ENCODE measurements at places on chromosomes 3 and 15.

GRCh38 chr15:42908538-42908937 lies 12.0 kb downstream of the TTBK2 start:
- DNase-seq: no peak

GRCh38 chr15:63530752-63531299 lies 26.4 kb downstream of the USP3 start:
- DNase-seq: no peak

DNA sequence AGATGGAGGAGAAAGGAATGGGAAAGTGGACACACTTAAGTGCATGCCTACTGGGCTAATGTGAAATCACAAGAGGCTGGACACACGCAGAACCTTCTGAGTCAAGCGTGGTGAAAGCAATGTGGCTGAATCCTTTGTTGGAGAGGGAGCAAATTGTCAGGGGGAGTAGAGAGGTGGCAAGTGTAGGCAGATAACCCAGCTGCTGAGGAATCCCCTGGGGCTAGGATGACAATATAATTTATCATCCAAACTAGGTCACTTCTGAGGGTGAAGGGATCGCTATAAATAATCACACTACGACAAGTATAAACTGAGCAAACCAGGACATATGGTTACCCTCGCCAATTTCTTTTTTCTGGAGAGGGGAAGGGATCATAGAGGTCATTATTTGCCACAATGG lies 28.7 kb downstream of the TAMM41 start:
- DNase-seq: no peak

- DNase-seq: no peak
These were observed 56.3 kb upstream of the CHD2 start for GRCh38 chr15:92843814-92844213.

- DNase-seq: no peak
These were observed 60.9 kb downstream of the ARNT2 start for GRCh38 chr15:80464951-80465625.

- DNase-seq: no peak
These were observed 150.0 kb upstream of the CHL1 start for GRCh38 chr3:46576-46975.

DNA sequence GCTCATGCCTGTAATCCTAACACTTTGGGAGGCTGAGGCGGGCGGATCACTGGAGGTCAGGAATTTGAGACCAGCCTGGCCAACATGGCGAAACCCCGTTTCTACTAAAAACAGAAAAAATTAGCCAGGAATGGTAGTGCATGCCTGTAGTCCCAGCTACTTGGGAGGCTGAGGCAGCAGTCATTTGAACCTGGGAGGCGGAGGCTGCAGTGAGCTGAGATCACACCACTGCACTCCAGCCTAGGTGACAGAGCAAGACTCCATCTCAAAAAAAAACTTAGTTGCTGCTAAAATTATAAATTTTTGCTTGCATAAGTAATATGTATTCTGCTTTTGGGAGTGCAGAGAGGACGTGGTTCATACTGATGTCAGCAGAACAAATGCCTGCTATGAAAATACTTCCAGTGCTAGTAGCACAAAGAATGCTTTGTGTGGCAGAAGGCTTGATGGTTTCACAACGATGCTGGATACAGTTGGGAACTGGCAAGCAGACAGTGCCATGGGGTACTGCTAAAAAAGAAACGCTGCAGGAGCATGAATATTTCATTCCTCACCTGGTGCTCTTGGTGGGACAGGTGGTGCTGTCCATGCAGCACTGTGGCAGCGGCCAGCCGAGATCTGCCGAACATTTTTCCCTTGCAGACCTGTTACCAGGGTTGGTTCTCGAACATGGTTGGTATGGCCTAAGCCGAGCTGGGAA lies 31.1 kb downstream of the FBXL22 start:
- no peak for DNase-seq

DNA sequence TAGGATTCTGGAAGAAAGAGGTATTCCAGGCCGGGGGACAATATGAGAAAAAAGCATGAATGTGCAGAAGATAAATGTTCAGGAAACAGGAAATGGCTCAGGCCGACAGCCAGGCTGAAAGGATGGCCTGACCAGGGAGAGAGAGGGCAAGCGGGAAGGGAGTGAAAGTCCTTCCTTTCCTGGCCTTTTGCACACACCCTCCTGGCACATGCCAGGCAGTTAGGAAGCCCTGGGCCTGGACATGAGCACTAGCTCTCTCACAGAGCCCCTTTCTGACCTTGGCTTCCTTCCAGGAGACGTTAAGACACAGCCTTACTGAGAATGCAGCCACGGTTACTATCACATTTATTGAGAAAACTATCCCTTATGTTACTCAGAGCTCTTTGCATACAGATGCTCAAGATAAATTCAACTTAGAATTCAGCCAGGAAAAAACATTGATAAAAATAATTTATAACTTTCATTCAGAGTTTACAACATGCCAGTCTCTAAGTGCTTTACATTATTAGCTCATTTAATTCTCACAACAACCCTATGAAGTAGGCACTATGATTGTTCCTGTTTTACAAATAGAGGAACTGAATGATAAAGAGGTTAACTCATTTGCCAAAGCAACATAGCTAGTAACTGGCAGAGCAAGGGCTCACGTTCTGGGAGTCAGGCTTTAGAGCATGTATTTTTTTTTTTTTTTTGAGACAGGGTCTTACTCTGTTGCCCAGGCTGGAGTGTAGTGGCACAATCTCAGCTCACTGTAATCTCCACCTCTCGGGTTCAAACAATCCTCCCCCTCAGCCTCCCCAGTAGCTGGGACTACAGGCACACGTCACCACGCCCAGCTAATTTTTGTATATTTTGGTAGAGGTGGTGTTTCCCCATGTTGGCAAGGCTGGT lies 39.4 kb upstream of the SMAD3 start:
- DNase-seq: no peak

- no peak for DNase-seq
These were observed 12.1 kb upstream of the THSD4 start for GRCh38 chr15:71103102-71103676.

DNA sequence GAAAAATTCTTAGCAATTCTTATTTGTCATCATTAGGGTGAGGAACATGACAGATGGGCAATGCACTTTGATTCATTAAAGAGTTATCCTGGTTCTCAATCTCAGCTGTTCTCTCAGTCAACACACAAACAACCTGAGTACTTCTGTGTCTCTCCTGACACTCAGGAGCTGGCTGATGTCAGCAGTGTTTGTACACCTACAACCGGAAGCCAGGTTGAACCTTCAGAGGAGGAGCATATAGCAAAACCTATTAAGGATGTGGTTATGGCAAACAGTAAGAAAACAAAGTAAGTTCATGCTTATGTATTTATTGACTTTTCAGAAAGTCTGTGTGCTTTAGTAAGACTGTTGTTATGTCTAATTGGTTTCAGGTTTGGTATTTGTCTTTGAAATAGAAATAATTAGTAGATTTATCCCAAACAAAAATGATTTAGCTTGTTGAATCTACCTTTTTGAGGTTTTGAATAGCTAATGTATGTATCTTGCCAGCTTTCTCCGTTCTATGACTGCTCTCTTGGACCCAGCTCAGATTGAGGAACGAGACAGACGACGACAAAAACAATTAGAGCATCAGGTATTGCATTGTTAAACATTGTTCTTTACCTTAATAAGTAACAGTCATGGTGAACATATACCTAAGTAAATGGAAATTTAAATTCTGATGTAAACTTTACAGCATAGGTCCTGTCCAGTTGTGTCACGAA lies 36.6 kb downstream of the CCDC66 start:
- DNase-seq: no peak

GRCh38 chr3:174365796-174366195 lies 493.3 kb upstream of the NAALADL2 start:
- no peak for DNase-seq

DNA sequence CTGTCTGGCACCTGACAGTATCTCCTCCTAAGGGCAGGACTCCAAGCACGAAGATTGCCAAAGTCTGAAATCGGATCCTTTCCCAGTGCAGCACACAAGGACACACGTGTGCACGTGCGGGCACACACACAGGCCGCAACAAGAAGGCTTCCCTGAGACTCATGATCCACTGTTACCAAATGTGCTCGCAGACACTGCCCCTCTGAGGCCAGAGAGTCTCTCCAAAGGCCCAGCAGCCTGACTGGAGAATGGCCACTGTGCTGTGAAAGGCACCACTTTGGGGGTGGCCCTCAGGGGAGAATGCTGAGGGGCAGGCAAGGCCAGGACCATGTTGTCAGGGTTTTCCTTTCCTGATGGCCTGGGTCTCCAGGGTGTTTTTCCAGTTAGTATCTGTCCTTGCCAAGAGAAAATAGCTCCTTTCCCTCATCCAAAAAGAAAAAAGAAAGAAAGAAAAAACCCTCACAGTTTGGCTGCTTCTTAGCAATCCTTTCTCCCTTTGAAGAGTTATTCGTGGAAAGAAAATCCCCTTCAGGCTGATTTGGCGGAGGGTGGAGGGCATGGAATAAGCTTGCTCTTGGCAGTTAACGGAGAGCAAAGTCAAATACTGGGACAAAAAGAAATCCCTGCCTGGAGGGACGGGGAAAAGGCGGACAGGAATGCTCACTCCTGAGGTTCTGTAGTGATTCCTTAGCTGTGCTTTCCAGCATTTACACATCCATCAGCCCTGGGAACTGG lies 112.2 kb upstream of the ETV5 start:
- DNase-seq: no peak

GRCh38 chr15:33980159-33980558 lies 11.9 kb downstream of the CHRM5 start:
- DNase-seq: no peak

GRCh38 chr15:34701536-34701935 lies 53.3 kb downstream of the GJD2 start:
- DNase-seq: no peak

GRCh38 chr3:39189959-39190269 lies 2.5 kb downstream of the XIRP1 start:
- DNase-seq: no peak

DNA sequence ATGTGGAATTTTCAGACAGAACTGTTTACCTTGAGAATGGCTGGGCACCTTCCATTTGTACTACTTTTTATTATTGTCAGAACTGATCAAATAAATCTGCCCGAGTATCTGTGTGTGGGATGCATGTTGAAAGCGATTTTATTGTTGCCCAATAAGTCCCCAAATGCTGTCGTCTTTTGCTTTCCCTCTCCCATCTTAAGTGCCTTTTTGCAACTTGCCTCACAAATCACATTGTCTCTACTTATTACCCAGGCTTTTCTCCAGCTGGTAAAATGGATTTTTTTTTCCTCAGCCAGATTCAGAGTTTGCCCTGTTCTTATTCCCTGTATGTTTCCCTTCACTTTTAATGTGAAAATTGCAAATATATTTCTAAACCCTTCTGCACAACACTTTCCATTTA lies 163.1 kb downstream of the CNTN4 start:
- no peak for DNase-seq

DNA sequence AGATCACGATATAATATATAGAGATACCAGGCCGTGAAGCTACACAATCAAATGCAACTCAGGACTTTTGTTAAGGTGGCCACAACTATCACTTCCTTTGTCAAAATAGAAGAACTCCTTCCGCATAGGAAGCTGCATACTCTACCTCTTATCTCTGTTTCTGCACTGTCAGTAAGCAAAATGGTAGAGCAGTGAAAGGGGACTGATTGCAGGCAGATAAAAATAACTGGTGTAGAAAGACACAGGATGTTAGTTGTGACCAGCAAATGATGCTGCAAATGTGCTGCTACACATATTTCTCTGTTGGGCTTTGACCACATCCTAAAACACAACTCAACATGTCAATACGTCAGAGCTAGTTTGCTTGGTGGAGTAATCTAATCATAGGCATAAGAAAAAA lies 16.3 kb upstream of the TRAT1 start:
- DNase-seq: no peak

- no peak for DNase-seq
These were observed 790 bp downstream of the LAMP3 start for GRCh38 chr3:183161552-183162336.

- no peak for DNase-seq
These were observed 198.8 kb upstream of the CTNNB1 start for GRCh38 chr3:41000471-41000870.

DNA sequence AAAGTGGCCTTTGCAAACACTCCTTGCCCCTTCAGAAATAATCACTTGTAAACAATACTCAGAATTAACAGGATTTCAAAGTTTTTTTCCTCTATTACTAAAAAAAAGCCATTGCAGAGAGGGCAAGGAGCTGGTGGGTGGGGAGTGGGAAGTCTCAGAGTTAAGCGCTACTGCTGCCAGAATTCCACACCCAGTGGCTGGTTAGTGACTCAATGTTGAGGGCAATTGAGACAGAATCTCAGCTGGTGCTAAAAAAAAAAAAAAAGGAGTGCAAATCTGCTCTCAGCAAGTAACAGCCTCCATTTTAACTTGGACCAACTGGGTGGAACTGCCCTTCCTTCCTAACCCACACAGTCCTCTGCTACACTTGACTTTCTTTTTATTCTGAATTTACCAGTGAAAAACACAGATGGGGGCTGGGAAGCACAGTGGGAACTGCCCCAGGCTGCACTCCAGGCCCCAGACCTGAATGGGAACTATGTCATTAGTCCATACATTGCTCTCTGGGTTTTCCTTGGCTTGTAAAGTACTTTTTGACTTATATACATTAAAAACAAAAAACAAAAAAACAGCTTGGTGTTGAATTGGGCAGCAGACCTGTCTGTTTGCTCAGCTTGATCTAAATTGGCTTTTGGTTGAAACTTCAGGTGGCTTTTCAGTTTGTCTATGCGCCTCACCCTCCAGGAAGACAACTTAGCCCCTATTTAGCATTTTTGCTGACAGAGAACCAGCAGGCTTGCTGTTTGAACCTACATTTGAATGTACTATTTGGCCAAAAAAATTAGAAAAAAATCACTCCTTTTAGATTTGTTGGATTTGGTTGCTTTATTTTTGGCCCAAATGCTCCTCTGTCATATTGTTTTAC lies 357.8 kb upstream of the TBL1XR1 start:
- no peak for DNase-seq

GRCh38 chr3:153596401-153596800 lies 434.4 kb downstream of the RAP2B start:
- no peak for DNase-seq

DNA sequence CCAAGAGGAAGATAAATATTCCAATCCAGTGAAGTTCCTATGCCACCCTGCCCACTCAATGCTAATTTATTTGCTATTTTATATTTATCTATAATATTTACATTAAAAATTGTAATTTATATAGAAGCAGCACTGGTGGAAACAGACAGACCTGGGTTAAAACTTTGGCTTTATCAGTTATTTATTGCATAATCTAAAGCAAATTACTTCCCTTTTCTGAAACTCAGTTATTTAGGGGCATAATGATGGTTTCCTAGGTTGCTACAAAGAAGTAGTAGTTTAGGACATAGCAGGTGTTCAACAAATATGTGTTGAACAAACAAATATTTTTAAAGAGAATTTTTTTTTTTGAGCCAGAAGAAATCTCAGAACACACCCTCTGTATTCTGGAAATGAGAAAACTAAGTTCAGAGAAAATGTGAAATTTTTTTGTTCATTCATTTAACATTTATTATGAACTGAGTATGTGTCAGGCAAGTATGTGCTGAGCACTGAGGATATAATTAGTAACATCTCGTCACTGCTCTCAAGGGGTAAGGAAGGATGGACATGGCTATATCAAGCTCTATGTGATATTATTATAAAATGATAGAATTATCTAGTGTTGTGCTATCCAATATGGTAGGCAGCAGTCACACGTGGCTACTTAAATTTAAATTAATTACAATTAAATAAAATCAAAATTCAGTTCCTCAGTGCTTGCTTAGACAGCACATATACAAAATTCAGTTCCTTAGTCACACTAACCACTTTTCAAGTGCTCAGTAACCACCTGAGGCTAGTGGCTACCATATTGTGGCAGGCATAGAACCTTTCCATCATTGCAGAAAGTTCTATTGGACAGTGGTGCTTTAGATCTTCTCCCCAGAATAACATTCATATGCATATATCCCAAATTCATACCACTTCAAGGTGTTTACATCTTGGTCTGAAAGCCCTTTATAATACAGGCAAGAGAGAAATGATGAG lies 7.0 kb upstream of the UBE2Q2 start:
- DNase-seq: no peak

GRCh38 chr15:74133694-74134386 lies 3.5 kb downstream of the ISLR2 start:
- no peak for DNase-seq

Measured in activated CD8-positive, alpha-beta memory T cell treated with anti-CD3 and anti-CD28 coated beads for 1 hour (primary cell).